Stimulated activated CD4-positive, alpha-beta T cell treated with anti-CD3 and anti-CD28 coated beads, Interleukin-4, amount 100 ng/mL, for 48 hours (primary cell): ENCODE measurements at places on chromosomes 4 and X.

DNA sequence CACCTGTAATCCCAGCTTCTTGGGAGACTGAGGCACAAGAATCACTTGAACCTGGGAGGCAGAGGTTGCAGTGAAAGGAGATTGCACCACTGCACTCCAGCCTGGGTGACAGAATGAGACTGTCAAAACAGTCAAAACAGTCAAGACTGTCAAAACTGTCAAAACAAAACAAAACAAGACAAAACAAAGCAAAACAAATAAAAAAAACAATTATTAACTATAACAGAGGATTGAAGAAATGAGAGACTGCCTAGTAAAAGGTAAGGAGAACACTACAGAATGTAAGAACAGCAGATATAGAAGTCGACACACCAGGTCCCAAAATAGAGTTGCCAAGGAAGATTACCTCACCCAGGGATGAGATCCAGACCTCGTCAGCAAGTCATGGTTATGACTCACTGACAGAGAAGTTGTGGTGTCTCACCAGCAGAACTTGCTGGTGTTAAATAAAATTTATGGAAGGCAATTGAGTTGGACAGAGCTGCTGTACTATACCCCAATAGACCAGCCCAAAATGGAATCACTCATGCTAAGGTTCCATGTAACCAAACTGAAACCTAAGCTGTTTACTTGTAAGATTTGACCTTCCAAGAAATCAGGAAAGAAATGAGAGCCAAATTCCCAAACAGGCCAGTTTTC lies 32.1 kb upstream of the GK start:
- no peak for DNase-seq

- no peak for DNase-seq
These were observed 129.4 kb upstream of the ARSJ start for GRCh38 chr4:114108869-114109268.

- DNase-seq = no peak
These were observed 56.4 kb upstream of the PDLIM3 start for GRCh38 chr4:185591679-185592141.

DNA sequence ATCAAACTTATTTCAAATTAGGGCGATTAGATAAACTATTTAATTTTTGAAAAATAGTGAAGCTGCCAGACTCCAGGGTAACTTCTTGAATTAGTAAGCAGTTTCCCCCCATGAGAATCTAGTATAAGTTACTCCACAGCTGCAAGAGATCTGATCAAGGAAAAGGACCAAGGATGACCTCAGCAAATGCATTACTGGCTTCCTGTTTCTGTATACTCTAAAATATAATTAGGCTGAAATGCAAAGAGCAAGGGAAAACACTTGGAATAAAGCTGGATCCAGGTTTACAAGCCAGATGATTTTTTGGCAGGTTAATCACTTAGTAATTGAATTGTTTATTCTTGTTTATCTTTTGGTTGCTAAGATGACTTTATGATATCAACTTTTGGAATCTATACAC lies 13.4 kb upstream of the P2RY10 start:
- no peak for DNase-seq

DNA sequence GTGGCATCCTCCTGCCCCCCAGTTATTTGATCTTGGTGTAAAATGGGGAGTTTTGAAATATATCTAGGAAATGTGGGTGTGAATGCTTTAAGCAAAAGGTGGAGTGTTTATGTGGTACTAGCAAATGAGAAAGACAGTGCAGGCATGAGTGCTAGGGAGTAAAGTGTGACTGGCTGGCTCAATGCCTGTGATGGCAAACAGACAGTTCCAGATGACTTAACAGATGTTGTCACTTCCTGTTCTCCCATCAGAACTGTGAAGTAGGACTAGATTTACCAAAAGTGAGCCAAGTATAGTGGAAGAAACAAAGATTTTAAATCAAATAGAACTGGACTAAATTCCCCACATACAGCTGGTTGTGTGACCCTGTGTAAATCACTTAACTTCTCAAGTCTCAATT lies 8.4 kb upstream of the AMOT start:
- DNase-seq = no peak

DNA sequence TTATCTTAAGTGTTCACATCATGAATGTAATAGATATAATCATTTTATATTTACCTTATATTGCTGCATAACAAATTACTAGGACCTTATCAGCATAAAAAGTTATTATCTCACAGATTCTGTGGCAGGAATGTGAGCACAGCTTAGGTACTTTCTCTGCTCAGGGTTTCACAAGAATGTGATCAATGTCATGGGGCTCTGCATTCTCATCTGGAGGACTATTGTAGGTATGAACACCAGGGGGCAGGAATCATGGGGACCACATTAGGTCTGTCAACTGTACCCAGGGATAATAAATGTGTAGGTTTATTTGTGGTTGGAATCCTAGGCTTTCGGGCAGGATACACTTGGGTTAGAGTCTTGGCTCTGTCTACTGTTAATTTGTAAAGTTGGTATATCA lies 519.2 kb downstream of the ARAP2 start:
- no peak for DNase-seq

GRCh38 chr4:20203508-20203907 lies 48.2 kb upstream of the SLIT2 start:
- DNase-seq = no peak
